Stimulated activated CD4-positive, alpha-beta T cell treated with anti-CD3 and anti-CD28 coated beads, Interleukin-1b, Interleukin-23, amount 100 ng/mL, for 1 hour (primary cell): ENCODE measurements at places on chromosomes 1 and 21.
A peak's percentile ranks its signal among the peaks of the same experiment; 100 is the strongest.

DNA sequence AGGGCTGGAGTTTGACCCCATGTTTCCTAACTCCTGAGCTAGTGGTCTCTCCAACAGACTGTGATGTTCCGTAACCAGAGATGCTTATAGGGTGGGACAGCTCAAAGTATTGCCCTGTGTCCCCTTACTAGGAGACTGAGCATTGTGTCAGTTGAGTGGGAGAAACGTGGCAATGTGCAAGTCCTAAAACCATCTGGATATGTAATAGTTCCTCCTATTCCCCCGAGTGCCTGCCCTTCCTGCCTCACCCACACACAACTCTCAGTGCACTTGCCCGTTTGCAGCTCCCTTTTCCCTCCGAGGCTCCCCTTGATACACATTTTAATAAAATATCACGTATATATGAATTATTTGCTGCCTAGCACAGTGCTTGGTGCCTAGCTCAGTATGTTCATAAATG, 3.4 kb downstream of the PIGV start:
- DNase-seq = no peak

- no peak for DNase-seq
These were observed 51.1 kb upstream of the PDC start for GRCh38 chr1:186511761-186512637.

GRCh38 chr1:206766251-206766856, 4.2 kb upstream of the IL19 start:
- peak; percentile 36 for DNase-seq

GRCh38 chr1:218742467-218743262, 397.5 kb downstream of the TGFB2 start:
- no peak for DNase-seq

- DNase-seq = no peak
These were observed 82.5 kb downstream of the DESI2 start for GRCh38 chr1:244735404-244735803.

GRCh38 chr1:218851586-218851985, 322.1 kb upstream of the LYPLAL1 start:
- no peak for DNase-seq
